GM19239 (cell line): ENCODE measurements at places on chromosomes 6 and 20.

DNA sequence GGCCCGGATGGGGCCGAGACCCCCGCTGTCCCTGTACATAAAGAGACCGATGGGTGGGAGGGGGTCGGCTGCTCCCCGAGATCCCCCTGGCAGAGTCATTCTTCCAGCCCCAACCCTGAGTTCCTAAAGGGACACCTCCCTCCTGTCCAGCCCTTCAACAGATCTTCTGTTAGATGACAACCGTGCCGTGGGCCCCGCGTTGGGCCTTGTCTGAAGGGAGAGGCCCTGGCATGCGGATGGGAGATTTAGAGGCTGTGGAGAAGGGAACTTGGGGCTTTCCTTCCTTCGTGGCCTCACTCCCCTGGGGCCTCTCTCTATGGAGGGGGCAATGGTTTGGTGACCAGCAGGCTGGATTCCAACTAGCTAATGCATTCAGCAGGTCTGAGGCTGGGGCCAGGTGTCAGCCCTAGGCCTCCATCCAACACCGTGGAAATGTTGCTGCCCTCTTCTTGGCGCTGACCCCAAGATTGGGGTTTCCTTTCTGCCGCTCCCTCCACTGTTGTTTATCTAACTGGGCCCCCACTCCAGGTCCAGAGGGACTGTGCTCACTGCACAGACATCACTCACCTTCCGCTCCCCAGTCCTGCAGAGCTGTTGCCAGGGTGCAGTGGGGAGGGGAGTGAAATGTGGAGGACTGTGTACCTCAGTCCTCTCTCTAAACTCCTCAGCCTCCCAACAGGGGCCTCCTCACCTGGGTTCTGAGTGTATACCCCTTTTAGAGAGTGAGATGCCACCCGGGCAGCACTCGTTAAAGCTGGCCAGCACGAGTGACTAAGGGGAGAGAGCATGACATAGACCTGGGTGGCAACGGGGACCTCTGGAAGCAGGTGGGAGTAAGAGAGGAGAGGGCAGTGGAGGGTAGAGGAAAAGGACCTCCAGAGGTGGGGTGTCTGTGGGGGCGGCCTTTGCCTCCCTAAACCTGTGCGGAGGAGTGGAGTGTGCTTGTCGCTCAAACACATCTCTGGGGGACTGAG, 6.7 kb downstream of the TMEM151B start:
- no peak for DNase-seq

DNA sequence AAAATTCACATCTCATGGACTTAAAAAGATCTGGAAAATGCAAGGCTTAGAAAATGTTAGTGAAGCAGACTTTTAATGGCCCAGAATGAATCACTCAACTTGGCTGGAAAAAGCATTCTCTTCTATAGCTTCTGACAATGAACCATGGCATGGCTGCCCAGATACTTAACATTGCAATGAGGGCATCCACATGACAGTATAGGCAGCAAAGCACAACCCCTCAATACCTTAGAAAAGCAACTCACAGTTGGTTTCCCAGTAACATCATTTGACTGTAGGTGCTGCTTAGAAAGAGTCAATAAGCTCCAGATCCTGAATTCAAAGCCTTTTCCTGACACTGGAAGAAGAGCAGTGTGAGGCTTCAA, 155.8 kb downstream of the EYA4 start:
- DNase-seq: no peak

DNA sequence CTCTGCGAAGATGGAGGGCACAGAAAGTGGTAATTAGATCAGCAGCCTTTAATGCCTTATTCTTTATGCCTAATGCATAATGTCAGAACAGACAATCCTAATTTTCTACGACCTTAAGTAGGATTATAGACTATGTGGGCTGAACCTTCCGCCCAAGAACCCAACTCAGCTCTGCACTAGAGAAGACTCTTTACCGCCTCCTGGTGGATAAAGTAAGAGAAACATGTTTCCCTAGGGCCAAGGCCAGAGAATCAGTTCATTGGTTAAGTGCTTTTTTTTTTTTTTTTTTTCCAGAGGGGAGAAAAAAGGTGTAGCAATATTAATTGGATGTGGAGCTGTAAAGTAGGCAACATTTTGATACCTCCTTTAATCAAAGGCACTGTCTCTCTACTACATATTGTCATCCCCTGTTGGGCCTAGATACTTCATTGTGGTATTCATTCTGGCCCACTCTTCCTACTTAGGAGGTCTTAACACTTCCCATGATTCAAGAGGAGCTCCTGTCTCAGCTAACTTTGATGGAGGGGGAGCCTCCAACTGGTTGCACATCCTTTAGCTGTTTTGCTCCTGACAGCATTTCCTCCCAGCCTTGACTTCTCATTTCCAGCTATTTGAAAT, 124.9 kb upstream of the NRN1 start:
- peak; percentile 35 for DNase-seq

DNA sequence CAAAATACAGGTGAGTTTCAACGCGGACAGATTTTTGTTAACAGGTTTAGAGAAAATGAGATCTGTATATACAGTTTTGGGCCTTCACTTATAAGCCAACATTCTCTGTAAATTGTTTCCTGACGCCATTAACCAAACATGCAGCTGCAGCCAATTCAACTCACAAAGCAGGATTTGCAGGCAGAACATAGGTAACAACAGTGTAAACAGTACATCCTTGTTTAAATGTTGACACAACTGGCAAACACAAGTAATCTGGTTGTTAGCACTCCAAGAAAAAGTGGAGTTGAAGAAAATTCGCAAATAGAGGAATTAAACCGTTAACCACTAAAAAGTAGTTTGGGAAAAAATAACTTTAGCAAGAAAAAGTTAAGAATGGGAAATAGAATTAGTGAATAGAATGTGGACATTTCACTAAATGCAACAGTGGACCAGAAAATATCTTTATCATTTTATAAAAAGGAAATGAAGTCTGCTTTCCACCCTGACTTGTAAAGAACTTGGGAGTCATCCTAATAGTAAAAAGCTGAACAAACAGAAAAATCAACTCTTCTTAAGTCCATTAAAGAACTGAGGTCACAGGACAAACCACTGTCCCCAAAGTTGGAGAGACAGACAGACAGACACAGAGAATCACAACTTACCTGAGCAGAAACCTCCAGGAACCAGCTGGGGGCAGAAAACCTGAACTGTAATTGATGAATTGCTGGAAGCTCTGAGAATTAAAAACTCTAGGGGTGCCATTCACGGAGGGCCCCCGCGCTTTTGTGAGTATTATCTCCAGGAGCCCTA, 10.1 kb downstream of the SMIM28 start:
- DNase-seq: no peak

DNA sequence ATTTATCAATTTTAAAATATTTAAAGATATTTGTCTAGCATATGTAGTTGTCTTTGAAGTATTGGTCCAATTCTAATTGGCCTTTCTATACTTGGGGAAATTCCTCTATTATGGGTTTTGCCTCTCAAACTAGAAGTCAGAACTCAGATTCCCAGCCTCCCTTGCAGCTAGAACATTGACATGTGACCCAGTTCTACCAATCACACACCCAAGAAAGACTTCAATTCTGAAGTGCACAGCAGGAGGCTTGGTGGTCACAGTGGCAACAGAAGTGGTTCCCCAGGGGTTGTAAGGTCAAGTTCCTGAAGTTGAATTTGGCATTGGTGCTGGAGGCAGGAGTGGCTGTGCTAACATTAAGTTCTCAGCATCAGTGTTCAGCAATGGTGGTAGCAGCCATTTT, 14.8 kb upstream of the FKBP5 start:
- no peak for DNase-seq

- DNase-seq: no peak
Measured at GRCh38 chr20:42267793-42268384, 649.7 kb upstream of the CHD6 start.
